ENCODE measurements at places on chromosomes 3 and 15. TPM values are rescaled to one million over a fixed set of nuclear protein-coding genes. Genes with fewer than 3 reads are reported as not detected.
A peak's percentile ranks its signal among the peaks of the same experiment; 100 is the strongest.

THAP10 gene
- 3.0 TPM for total RNA-seq

- peak; percentile 35 for DNase-seq
- H3K36me3 ChIP-seq: no peaks in the 10 kb centered on the region
- peaks cover 28% of the 10 kb centered on the region for H3K4me1 ChIP-seq
- H3K4me3 ChIP-seq: no peak overlapping the region
- H3K27ac ChIP-seq: peak overlapping the region; percentile 13
- no peaks in the 10 kb centered on the region for H3K27me3 ChIP-seq
Observed at GRCh38 chr3:129312671-129313414, 34.2 kb downstream of the HMCES start.

DNA sequence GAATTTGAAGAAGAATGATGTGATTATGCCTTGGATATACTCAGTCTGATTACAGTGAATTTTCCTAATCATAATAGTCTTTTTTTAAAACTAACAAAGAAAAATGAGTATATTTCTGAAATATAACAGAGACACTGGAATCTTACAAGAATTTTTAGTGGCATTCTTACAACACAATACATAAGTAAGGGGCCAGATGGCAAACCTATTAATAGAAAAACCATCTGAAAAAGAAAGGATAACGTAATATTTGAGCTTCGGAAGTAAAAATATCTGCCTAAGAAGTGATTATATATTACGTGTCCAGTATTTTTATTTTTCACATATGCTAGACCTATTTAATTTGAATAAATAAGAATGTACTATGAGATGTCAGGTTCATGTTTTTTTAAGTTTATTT, 452.8 kb downstream of the NAALADL2 start:
- H3K4me3 ChIP-seq: no peak overlapping the region
- DNase-seq: no peak
- no peaks in the 10 kb centered on the region for H3K27me3 ChIP-seq
- H3K27ac ChIP-seq: no peak overlapping the region

DNA sequence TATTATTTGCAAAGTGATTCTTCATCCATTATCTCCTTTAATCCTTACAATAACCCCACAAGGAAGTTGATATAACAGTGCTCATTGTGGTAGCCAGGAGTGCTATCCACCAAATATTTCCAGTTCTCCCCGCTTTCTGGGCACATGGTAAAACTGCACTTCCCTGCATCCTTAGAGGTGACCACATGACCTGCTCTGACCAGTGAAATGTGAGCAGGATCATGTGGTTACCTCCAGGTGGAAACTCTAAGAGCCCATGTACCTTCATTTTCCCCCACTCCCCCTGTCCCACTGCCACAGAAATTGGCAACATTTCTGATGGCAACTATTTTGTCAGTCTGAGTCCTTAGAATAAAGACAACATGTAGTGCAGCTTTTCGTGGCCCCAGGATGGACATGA, 89.7 kb downstream of the MRPL46 start:
- H3K27me3 ChIP-seq: no peaks in the 10 kb centered on the region
- H3K27ac ChIP-seq: no peak overlapping the region

DNA sequence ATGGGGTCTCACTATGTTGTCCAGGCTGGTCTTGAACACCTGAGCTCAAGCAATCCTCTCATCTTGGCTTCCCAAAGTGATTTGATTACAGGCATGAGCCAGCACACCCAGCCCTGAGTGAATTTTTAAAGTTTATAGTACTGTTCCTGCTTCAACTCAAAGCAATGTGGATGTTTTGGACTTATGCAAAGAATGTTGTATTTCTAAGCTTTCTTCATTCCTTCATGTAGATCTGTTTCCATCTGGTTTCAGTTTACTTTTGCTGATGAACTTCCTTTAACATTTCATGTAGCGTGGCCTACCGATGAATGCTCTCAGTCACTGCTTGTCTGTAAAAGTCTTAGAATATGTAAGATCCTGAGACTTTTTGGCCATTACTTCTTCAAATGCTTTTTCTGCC, 23.2 kb downstream of the NRG4 start:
- H3K36me3 ChIP-seq: no peaks in the 10 kb centered on the region
- no peaks in the 10 kb centered on the region for H3K27me3 ChIP-seq
- no peak overlapping the region for H3K27ac ChIP-seq
- H3K4me3 ChIP-seq: no peak overlapping the region
- DNase-seq: no peak

GRCh38 chr3:185701611-185702261, 115.6 kb downstream of the SENP2 start:
- H3K4me1 ChIP-seq: peaks cover 23% of the 10 kb centered on the region
- peak; percentile 30 for DNase-seq
- H3K27ac ChIP-seq: peak overlapping the region; percentile 86
- no peaks in the 10 kb centered on the region for H3K27me3 ChIP-seq
- H3K4me3 ChIP-seq: no peak overlapping the region
- no peaks in the 10 kb centered on the region for H3K36me3 ChIP-seq

GRCh38 chr3:58358092-58358491, 25.4 kb downstream of the PXK start:
- no peaks in the 10 kb centered on the region for H3K27me3 ChIP-seq
- no peak overlapping the region for H3K27ac ChIP-seq
- no peaks in the 10 kb centered on the region for H3K36me3 ChIP-seq
- no peak for DNase-seq

DNA sequence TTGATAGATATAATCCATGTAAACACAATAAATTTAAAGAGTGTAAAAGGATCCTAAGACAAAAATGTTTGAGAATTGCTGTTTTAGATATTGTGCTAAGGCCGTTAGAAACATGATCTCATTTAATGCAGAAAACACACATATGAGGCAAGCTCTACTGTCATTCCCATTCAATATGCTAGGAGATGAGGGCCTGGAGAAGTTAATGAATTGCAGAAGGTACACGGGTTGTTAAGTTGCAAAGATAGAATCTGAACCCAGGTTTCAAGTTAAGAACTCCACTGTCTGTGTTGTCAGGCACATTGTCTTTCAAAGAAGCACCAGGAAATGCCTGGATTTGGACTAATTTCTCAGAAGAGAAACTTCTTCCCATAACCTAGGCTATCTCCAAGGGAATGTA, 65.1 kb upstream of the SAMMSON start:
- no peak overlapping the region for H3K27ac ChIP-seq
- H3K27me3 ChIP-seq: no peaks in the 10 kb centered on the region
- no peaks in the 10 kb centered on the region for H3K36me3 ChIP-seq
- no peaks in the 10 kb centered on the region for H3K4me1 ChIP-seq

- no peak overlapping the region for H3K4me3 ChIP-seq
- DNase-seq: no peak
- no peaks in the 10 kb centered on the region for H3K27me3 ChIP-seq
- no peak overlapping the region for H3K27ac ChIP-seq
Observed at GRCh38 chr3:16300307-16300706, 35.3 kb downstream of the OXNAD1 start.

- no peaks in the 10 kb centered on the region for H3K27me3 ChIP-seq
- no peak overlapping the region for H3K27ac ChIP-seq
- no peaks in the 10 kb centered on the region for H3K36me3 ChIP-seq
- H3K4me3 ChIP-seq: no peak overlapping the region
- DNase-seq: no peak
- H3K4me1 ChIP-seq: no peaks in the 10 kb centered on the region
Observed at GRCh38 chr3:75262661-75263060, 401.5 kb upstream of the FRG2C start.

GRCh38 chr15:77066971-77067690, 3.8 kb downstream of the TSPAN3 start:
- peak overlapping the region; percentile 32 for H3K27ac ChIP-seq
- no peak for DNase-seq
- peaks cover 68% of the 10 kb centered on the region for H3K4me1 ChIP-seq
- no peak overlapping the region for H3K4me3 ChIP-seq
- H3K27me3 ChIP-seq: no peaks in the 10 kb centered on the region

DNA sequence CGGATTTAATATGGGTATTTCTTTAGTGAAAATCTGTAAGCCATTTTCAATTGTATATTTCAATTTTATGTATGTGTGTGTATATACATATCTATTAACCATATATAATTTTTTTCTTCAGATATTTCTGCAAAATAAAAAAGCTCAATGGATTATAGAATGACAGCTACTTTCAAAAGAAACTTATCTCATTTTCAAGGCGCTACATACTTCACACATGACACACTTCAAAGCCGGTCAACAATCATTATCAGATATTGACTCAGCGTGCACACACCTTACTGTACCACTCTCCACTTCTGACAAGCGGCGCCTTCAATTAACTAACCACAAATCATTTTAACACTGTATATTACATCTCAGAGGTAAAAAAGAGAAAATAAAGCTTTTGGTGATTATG, 39.6 kb downstream of the ATP13A3 start:
- H3K27me3 ChIP-seq: no peaks in the 10 kb centered on the region
- no peak for DNase-seq
- no peak overlapping the region for H3K4me3 ChIP-seq
- peaks cover 14% of the 10 kb centered on the region for H3K36me3 ChIP-seq
- no peak overlapping the region for H3K27ac ChIP-seq

DNA sequence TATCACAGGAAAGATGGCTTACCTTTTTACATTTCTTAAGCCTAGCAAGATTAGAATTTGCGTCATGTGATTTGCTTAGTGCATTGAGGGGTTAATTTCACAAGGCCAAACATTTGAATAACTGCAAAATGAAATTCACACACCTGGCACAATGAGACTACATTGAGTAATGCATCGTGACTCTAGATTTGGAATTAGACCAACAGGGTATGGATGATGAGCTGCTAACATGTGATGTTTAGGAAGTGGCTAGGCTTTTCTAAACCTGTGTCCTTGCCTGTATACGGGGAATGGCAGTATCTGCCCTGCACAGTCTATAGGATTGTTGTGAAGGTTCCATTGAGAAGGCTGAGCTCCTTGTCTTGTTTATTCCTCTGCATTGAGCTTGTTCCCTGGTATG, 160.1 kb downstream of the MFSD1 start:
- no peak overlapping the region for H3K4me3 ChIP-seq
- no peak overlapping the region for H3K27ac ChIP-seq
- no peak for DNase-seq
- H3K27me3 ChIP-seq: no peaks in the 10 kb centered on the region

DNA sequence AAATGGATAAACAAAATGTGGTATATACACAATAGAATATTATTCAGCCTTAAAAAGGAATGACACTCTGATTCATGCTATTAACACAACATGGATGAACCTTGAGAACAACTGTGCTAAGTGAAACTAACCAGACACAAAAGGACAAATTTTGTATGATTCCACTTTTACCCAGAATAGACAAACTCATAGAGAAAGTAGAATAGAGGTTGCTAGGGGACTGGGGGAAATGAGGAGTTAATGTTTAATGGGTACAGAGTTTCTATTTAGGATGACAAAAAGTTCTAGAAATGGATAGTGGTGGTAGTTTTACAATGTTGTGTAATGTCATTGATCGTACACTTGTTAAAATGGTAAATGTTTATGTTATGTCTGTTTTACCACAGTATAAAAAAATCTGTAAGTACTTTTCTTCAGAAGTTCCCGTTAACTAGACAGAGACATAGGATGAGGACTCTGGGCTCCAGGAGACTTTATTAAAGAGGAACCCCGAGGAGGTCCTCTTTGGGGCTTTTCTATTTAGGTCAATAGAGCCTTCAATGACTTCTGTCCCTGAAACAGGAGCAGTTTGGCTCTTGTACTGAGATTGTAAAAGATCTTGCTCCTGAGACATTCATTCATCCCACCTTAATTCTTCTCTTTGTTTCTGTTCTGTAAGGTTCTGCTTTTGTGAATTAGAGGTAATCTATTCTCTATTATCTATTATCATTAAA, 24.5 kb downstream of the ABHD6 start:
- no peak overlapping the region for H3K27ac ChIP-seq
- no peak overlapping the region for H3K4me3 ChIP-seq
- no peaks in the 10 kb centered on the region for H3K4me1 ChIP-seq
- no peaks in the 10 kb centered on the region for H3K27me3 ChIP-seq
- no peaks in the 10 kb centered on the region for H3K36me3 ChIP-seq

GRCh38 chr15:97479957-97480356, 480.5 kb upstream of the ARRDC4 start:
- no peaks in the 10 kb centered on the region for H3K27me3 ChIP-seq
- no peaks in the 10 kb centered on the region for H3K4me1 ChIP-seq
- DNase-seq: no peak

DNA sequence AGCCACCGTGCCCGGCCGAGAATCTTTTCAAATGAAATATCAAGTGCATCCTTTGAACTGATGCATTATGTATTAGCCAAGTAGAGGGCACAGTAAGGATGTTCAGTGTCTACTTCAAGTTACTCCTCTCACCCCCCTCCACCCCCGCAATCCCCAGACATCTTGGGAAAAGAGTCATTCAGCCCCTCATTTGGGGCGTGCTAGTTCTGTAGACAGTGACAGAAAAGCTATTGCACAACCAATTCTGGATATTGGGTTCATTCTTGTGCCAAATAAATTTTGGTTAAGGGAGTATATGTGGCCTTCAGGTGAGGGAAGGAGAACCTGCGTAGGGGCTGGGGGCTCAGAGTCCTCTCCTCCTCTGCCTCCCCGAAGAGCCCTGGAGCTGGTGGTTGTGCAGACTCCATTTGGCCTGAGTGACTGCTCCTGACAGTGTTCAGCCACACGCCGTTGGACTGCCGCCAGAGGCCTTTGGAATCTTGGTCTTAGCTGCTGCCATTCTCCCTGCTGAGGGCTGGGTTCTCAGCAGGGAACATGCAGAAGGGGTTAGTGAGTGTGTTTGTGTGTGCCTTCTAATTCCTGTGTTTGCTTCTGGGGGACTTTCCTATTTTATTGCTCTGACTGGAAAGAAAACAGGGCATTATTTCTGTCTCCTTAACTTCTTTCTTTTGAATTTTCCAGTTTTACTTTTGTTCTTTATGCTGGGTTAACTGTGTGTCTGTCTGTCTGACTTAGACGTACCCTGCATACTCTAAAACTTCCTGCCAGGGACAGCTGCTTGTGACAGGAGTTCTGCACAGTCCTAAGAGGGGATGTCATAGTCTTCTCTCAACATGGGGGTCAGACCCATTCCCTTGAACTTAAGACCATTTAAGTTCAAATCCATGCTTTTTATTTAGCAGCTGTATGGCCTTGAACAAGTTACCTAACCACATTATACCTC, 21.0 kb downstream of the RARB start:
- H3K4me1 ChIP-seq: peaks cover 5% of the 10 kb centered on the region
- H3K27me3 ChIP-seq: no peaks in the 10 kb centered on the region
- no peaks in the 10 kb centered on the region for H3K36me3 ChIP-seq
- no peak overlapping the region for H3K4me3 ChIP-seq

Data from body of pancreas (tissue), 4 donors.